Activated CD8-positive, alpha-beta T cell treated with anti-CD3 and anti-CD28 coated beads for 36 hours (primary cell): ENCODE measurements at places on chromosomes 16 and 17. TPM values are rescaled to one million over a fixed set of nuclear protein-coding genes. Genes with fewer than 3 reads are reported as not detected.

- DNase-seq = no peak
These were observed 285.0 kb upstream of the ERCC4 start for GRCh38 chr16:13634959-13635358.

DNA sequence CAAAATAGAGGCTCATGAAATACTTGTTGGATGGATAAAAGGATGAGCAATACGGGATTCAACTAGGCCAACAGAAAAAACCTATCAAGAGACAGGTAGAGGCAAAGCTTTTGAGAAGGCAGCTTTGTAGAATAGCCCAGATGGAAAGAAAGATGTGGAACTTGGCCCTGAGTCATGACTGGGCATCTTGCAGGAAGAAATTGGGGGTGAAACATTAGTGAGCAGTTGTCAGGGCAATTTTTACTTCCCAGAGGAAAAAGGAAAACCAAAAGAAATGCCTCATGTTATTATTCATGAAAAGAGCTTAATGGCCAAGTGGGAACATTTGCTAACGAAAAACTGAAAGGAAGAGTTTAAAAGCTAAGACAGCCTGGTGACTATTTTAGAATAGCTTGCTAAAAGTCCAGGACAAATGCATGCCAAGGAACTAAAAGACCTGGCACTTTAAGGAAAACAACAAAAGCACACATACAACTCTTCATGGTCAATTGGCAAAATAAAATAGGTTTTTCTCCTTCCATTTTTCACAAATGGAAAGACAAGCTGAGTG lies 180.1 kb downstream of the HS3ST3A1 start:
- DNase-seq = no peak

GRCh38 chr16:88357317-88358022 lies 25.3 kb upstream of the ZNF469 start:
- DNase-seq = no peak

SPATA33 gene
- total RNA-seq = 6.3 TPM

GRCh38 chr17:68057531-68057952 lies 22.0 kb downstream of the KPNA2 start:
- peak; percentile 70 for DNase-seq

MEOX1 gene
- 0.47 TPM for total RNA-seq

DNA sequence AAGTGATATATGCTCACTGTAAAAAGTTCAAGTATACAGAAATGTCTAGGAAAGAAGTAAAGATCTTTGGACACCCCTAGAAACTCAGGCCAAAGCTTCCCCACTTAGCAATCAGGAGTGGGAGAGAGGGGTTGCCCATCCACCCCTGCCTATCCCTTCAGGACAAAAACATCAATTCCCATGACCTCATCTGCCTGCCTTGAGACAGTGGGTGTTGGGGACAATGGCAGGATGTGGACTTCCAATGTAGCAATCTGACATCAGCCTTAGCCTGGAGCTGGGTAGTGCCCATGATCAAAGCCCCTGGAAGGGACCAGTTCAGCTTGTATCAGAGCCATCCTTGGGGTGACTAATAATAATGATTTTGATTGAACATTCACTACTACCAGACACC lies 18.1 kb downstream of the ITPRIPL2 start:
- DNase-seq = no peak

GRCh38 chr17:66633317-66633965 lies 201.5 kb upstream of the CACNG5 start:
- peak; percentile 79 for DNase-seq

GRCh38 chr16:81018496-81018895 lies 11.5 kb downstream of the CENPN start:
- DNase-seq = no peak

GRCh38 chr16:69302301-69302700 lies 8.8 kb upstream of the VPS4A start:
- DNase-seq = no peak

DNA sequence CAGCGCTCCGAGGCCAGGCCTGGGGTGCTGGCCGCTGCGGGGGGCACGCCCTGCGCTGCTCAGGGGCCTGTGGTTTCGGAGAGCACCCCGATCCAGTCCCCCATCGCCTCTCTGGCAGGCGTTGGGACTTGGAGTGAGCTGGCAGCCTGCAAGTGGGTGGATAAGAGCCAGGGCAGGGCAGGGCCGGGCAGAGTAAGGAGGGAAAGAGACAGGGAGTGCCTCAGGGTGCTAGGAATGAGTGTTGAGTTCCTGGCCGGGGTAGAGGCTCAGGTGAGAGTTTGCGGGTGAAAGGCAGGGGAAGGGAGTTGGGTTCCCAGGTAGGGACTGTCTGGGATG lies 1.3 kb downstream of the CDH13 start:
- no peak for DNase-seq

- DNase-seq = no peak
These were observed 44.5 kb upstream of the CNTNAP4 start for GRCh38 chr16:76232704-76233103.

GRCh38 chr17:1516388-1517161 lies at the start of gene INPP5K:
INPP5K (minus strand) TSS chr17:1516612; CDS start chr17:1516499, 113 bp downstream.
- DNase-seq = peak; percentile 98

DNA sequence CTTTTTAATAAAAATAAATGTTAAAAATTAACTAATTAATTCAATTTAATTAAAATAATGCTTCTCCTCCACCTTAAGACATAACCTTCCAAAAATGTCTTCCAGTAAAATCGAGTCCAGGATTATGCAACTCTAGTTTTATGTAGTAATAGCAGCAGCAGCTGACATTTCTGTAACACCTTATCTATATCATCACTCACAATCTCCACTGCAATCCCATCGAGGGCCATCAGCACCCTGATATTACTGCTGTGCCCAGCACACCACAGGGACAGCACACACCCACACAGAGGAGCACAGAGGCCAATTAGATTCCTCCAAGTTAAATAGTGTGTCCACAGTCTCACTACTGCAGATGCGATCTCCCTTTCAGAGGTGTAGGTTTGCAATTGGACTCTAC lies 2.9 kb downstream of the RPH3AL start:
- DNase-seq = no peak

GRCh38 chr17:43377056-43377810 lies 21.6 kb upstream of the ARL4D start:
- no peak for DNase-seq

- DNase-seq = no peak
These were observed 1.7 kb downstream of the ANKRD40CL start for GRCh38 chr17:50765454-50766221.

ASB16 gene
- 0.27 TPM for total RNA-seq

- no peak for DNase-seq
These were observed 22.4 kb downstream of the SLC35G3 start for GRCh38 chr17:35171834-35172233.

DNA sequence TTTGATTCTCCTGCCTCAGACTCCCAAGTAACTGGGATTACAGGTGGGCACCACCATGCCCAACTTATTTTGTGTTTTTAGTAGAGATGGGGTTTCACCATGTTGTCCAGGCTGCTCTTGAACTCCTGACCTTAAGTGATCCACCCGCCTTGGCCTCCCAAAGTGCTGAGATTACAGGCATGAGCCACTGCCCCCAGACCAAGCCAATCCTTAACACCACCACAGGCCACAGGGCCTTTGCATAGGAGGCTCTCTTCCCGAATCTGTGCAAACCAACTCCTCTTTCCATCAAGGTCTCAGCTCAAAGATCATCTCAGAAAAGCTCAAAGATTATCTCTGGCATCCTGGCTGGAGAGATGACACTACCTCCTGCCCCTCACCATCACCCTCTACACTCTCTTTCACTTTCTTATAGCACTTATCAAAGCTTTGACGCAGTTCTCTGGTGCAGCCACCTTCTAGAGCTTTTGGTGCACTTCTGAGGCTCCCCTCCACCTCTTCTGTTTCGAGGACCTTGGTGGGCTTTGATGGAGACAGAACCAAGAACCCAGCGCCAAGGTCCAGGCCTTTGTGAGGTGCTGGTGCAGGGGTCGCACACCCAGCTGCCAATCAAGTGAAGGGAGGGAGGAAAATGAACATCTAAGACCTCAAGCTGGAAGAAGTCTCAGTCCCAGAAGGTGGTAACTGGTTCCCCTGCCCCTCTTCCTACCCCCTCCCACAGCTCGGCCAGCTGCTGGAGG lies 23.2 kb upstream of the PHB1 start:
- no peak for DNase-seq

GRCh38 chr16:56744996-56745640 lies 15.2 kb downstream of the NUP93 start:
- DNase-seq = no peak

GRCh38 chr16:75266738-75267630 lies 15.6 kb upstream of the BCAR1 start:
- DNase-seq = no peak

SSTR5 gene
- not detected for total RNA-seq

GH1 gene
- not detected for total RNA-seq

DNA sequence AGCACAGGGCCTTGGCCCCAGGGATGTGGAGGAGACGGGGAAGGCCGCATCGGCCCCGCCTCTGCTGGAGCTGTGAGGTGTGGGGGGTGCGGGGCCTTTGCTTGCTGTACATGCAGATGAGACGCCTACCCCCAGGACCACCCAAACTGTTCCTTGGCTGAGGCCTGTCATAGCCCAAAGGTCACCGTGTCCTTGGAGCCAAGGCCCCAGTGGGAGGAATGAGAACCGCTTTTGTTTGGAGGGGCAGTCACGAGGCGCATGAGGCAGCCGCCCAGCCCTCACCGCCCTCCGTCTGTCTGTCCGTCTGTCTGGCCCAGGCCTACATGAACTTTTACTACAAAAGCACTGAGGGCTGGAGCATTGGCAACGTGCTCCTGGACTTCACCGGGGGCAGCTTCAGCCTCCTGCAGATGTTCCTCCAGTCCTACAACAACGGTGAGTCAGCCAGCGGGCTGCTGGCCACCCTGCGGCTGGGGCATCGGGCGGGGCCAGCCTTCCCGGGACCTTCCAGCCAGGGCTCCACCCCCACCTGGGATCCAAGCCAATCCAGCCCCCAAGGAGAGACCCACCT lies 8.8 kb downstream of the TAX1BP3 start:
- no peak for DNase-seq

KIF2B gene
- total RNA-seq = not detected

GRCh38 chr17:81154961-81155360 lies 10.3 kb upstream of the PVALEF start:
- no peak for DNase-seq

- no peak for DNase-seq
These were observed 249.6 kb downstream of the ENGASE start for GRCh38 chr17:79324194-79324593.

TPSD1 gene
- not detected for total RNA-seq

DNA sequence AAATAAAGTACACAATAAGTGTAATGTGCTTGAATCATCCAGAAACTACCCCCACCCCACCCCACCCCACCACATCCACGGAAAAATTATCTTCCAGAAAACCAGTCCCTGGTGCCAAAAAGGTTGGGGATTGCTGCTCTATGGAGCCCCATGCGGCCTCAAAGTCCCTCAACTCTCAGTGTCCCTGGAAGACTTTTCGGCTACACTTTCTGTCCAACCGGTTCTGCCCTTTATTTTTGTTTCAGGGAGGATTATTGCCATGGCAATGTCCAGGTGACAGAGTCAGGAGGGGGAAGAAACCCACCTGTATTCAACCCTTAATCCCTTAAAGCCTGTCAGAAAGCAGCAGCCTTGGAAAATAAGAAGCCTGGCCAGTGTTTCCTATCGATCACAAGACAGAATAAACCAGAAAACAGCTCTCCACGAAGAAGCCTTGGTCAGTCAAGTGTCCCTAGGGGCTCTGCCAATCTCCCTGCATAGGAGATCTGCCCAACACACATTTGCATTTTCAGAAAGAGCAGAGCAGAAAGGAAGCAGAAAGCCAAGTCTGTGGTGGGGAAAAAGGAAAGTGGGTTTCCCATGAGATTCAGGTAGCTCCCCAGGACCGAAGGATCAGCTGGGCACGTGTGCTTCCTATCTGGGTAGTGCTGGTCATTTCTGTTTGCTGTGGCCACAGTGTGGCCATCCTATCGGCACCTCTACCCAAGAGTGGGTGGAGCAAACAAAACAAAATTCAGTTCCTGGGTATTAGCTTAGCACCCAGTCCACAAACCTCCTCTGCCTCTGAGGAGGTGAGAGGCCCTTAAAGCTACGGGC lies 342.7 kb downstream of the SOX9 start:
- no peak for DNase-seq

RPS6KB1 gene
- total RNA-seq = 44.2 TPM

MT1A gene
- total RNA-seq = not detected

GRCh38 chr17:64154313-64154695 lies 24.4 kb upstream of the ERN1 start:
- no peak for DNase-seq

DNA sequence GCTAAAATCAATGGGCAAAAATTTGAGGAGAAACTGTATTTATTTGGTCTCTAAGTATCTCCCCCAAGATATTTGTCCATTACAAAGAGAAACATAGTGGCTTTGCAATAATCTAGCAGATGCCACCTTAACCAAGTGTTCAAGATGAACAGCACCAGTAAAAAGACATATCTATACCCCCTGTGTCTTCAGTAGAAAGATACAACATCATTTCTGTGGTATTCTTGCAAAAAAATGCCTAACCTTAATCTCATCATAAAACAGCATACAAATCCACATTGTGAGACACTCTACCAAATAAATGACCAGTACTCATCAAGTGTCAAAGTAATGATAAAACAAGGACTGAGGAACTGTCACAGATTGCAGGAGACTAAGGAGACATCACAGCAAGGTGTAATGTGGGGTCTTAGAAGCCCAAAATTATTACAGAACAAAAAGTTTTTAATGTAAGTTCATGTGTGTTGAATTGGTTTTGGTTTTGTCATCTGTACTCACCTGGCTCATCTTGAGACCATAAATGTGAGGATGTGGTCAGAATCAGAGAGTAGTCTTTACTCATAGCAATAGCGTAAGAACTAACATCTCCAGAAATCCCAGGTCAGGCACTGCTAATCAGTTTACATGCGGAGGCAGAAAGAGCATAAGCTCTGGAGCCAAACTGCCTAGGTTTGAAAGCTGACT lies 77.2 kb downstream of the AATF start:
- DNase-seq = peak; percentile 15

DNA sequence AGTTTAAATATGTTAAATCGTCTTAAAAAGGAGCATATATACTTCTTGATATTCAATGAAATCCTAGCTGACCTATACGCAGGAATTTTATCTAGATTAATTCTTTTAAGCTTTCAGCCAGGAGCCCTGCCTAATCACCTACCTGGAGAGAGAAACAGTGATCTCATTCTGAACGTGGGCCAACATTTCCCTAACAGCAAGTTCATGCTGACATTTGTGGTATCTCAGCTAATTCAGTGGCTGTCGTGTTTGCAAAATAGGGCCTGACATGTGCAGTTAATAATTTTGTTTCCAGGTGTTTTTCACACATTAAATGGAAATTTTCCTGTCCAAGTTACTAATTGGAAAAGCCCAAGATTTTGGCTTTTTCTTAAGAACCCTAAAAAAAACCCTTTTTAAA lies 17.4 kb downstream of the KRT24 start:
- DNase-seq = no peak

- DNase-seq = no peak
These were observed 6.0 kb downstream of the KRT20 start for GRCh38 chr17:40879026-40879425.

DNA sequence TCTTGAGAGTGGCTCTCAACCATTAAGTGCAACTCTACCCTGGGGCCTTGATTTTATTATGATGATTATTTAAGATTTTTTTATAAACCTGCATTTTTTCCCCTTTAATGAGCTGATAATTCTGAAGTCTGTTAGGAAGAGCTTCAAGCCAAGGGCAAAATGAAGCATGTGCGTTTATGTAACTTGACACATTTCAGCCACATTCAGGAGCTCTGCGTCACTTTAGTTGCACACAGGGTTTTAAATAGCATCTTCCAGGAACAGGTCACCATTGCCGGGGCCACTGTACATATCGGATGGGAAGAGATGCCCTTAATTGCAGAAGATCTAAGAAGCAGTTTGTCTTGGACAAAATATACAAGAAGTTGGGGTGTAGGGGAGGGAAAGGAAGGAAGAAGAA lies 89.6 kb downstream of the BMERB1 start:
- DNase-seq = no peak

- DNase-seq = no peak
These were observed 78.4 kb upstream of the MED9 start for GRCh38 chr17:17398188-17398942.
